ENCODE measurements at places on chromosomes 5 and 9.

- DNase-seq, result no peak
- no peak overlapping the region for H3K4me3 ChIP-seq
- H3K36me3 ChIP-seq, result no peaks in the 10 kb centered on the region
- H3K27me3 ChIP-seq, result no peaks in the 10 kb centered on the region
- H3K27ac ChIP-seq, result no peak overlapping the region
- no peaks in the 10 kb centered on the region for H3K4me1 ChIP-seq
Observed at GRCh38 chr5:133830911-133831310, 137.5 kb downstream of the C5orf15 start.

DNA sequence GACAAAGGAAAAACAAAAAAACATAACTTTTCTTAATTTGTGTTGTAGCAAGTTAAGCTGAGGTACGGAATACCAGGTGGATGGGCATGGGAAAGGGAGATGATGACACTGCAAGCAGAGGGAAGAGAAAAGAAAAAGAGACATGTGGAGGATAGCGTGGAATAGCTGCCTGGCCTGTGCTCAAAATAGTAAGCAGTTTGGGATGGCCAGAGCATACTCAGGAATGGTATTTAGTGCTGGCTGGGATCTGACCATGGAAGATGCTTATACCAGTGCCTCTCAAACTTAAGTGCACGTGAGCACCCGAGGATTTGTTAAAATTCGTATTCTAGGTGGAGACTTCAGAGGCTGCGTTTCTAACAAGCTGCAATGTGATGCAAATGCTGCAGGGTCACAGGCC lies 41.3 kb downstream of the LNPEP start:
- no peaks in the 10 kb centered on the region for H3K36me3 ChIP-seq
- no peak overlapping the region for H3K27ac ChIP-seq
- no peak for DNase-seq
- H3K27me3 ChIP-seq, result no peaks in the 10 kb centered on the region
- no peak overlapping the region for H3K4me3 ChIP-seq
- H3K4me1 ChIP-seq, result no peaks in the 10 kb centered on the region

DNA sequence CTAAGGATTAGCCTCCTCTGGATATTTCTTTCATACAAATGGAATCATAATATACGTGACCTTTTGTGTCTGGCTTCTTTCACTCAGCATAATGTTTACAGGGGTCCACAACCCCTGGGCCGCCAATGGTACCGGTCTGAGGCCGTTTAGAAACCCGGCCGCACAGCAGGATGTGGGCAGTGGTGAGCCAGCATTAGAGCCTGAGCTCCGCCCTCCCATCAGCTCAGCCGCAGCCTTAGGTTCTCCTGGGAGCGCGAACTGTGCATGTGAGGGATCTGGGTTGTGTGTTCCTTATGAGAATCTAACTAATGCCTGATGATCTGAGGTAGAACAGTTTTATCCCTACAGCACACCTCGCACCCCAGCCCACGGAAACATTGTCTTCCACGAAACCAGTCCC lies 229.7 kb downstream of the ICE1 start:
- no peak overlapping the region for H3K4me3 ChIP-seq
- no peaks in the 10 kb centered on the region for H3K36me3 ChIP-seq
- H3K27ac ChIP-seq, result no peak overlapping the region

DNA sequence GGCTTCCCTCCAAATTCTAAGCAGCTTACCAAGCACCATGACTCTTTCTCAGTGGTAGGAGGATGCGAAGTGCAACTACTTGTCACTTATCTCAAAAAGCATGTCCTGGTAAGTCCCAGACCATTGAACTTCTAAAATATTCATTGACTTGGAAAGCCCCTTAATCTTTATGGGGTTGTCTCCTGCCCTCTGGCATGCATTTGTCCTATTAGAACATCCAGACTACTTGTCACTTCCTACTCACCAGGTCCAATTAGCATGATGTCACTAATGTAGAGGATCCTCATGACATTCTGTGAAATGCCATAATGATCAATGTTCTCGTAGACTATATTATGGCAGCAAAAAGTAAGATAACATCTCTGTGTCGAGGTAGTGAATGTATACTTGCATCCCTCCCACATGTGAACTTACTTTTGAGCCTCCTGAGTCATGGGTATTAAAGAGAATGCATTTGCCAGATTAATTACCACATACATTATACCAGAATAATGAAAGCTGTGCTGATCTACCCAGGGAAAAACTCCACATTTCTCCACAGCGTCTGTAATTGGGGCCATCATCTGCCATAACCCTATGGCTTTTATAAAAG lies 63.5 kb upstream of the RAD23B start:
- no peak overlapping the region for H3K4me3 ChIP-seq
- no peak for DNase-seq
- no peaks in the 10 kb centered on the region for H3K27me3 ChIP-seq
- no peaks in the 10 kb centered on the region for H3K4me1 ChIP-seq
- H3K36me3 ChIP-seq, result no peaks in the 10 kb centered on the region

DNA sequence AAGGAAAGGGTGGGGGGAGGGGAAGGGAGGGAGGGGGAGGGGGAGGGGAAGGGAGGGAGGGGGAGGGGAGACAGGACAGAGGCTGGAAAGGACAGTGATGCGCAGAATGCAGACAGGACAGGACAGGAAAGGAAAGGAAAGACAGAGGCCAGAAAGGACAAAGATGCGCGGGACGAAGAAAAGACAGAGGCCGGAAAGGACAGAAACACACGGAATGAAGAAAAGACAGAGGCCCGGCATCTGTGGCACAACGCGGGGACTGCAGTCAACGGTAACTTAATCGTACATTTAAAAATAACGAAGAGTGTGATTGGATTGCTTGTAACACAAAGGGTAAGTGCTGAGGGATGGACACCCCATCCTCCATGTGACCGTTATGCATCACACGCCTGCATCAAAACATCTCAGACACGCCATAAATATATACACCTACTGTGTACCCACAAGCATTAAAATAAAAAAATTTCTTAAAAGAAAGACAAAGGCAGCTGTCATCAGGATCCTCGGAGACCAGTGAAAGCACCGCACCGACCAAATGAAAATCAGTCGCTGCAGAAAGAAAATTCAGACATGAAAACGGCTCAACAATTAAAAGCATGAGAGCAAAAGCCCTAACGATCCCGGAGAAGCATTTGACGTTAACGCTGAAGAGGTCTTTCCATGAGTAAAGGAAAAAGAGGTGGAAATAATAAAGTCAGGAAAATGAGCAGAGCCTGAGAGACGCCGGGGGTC lies 52.9 kb upstream of the EXOC3 start:
- H3K36me3 ChIP-seq, result no peaks in the 10 kb centered on the region
- no peaks in the 10 kb centered on the region for H3K4me1 ChIP-seq
- no peak overlapping the region for H3K4me3 ChIP-seq
- DNase-seq, result peak; percentile 1
- no peak overlapping the region for H3K27ac ChIP-seq

DNA sequence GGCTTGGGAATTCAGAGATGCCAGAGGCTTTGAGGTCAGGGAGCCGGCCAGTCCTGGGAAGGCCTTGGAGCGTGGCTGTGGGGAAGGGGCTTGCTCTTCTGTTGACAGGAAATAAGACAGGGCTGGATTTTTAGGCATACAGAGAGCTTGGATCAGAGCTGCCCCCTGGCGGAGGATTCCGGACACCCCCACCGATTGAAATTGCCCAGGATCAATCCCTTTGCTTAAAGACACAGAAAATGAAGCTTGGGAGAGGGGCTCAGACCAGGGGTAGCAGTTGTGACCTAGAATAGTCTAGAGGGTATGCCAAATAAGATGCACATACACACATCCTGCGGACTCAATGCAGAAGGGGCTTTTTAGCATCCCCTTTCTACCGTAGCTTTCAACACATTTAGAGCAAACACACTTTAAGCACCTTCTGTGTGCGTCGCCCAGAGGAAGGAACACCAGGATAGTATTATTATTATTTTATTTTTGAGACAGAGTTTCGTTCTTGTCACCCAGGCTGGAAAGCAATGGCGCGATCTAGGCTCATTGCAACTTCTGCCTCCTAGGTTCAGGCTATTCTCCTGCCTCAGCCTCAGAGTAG lies 1.7 kb upstream of the NTMT1 start:
- H3K36me3 ChIP-seq, result no peaks in the 10 kb centered on the region
- no peak for DNase-seq
- H3K27me3 ChIP-seq, result no peaks in the 10 kb centered on the region

- no peak overlapping the region for H3K27ac ChIP-seq
- no peak for DNase-seq
- H3K27me3 ChIP-seq, result no peaks in the 10 kb centered on the region
- no peaks in the 10 kb centered on the region for H3K4me1 ChIP-seq
- no peak overlapping the region for H3K4me3 ChIP-seq
Observed at GRCh38 chr5:177320879-177321278, 9.2 kb upstream of the MXD3 start.

DNA sequence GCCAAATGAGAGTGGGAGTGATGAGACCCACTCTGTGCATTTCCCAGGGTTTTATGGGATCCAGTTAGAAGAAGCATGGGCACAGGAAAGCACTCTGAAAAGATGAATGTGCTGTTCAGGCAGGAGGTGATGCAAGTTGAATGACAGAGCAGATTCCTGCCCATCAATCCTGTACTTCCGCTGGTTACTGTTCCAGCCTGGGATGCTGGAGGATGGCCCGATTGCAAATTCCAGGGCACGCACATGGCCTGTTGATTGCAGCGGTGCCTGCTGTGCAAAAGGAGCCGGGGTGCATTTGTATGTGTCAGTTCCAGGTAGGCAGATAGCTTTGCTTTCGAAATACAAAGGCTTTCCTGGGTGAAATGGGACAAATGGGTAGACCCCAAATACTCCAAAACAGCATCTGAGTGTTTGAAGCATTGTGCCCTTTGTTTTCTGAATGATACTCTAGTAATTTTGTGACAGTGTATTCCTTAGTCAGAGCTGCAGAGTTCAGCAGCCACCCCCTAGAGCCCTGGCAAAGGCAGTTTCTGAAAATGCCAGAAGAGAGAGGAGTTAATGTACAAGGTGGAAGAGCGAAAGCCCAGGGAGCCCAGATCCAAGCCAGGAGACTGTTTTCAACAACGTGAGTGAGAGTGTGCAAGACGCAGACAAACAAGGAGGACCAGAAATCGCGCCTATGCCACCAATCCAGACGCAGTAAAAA lies 454.2 kb upstream of the CLINT1 start:
- no peak for DNase-seq
- H3K27ac ChIP-seq, result no peak overlapping the region
- H3K27me3 ChIP-seq, result no peaks in the 10 kb centered on the region
- no peaks in the 10 kb centered on the region for H3K36me3 ChIP-seq
- H3K4me1 ChIP-seq, result no peaks in the 10 kb centered on the region
